Mammary epithelial cell (primary cell): ENCODE measurements at places on chromosomes 13 and 19.

GRCh38 chr19:17125728-17126677 is 50.4 kb downstream of the MYO9B start:
- no peak for DNase-seq

DNA sequence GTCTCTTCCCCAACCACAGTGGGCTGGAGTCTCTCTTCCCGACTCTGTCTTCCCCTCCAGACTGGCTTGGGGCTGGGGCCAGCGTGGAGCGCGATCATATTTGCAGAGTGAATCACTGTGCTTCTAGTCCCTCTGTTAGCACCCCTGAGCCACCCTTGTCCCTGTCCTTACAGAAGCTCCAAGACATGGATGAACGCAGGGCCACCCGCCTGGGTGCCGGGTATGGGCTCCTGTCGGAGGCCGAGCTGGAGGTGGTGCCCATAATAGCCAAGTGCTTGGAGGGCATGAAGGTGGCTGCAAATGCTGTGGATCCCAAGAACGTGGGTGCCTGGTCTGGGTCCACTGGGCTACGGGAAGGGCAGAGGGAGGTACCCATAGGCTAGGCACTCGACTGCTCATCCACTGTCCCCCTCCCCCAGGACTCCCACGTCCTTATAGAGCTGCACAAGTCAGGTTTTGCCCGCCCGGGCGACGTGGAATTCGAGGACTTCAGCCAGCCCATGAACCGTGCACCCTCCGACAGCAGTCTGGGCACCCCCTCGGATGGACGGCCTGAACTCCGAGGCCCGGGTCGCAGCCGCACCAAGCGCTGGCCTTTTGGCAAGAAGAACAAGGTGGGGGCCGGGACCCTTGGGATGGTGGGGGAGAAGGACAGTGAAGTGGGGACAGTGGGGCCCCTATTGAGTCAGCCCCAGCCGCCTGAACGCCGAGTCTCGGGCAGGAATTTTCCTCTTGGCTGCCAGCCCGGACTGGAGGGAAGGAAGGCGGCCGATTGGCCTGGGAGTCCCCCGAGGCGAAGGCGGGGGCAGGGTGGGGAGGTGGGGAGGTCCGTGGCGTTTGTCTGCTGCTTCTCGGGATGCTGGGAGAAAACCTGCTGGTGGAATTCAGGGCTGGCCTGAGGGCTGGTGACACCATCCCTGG is 5.2 kb downstream of the TRIP10 start:
- DNase-seq, result peak; percentile 84

DNA sequence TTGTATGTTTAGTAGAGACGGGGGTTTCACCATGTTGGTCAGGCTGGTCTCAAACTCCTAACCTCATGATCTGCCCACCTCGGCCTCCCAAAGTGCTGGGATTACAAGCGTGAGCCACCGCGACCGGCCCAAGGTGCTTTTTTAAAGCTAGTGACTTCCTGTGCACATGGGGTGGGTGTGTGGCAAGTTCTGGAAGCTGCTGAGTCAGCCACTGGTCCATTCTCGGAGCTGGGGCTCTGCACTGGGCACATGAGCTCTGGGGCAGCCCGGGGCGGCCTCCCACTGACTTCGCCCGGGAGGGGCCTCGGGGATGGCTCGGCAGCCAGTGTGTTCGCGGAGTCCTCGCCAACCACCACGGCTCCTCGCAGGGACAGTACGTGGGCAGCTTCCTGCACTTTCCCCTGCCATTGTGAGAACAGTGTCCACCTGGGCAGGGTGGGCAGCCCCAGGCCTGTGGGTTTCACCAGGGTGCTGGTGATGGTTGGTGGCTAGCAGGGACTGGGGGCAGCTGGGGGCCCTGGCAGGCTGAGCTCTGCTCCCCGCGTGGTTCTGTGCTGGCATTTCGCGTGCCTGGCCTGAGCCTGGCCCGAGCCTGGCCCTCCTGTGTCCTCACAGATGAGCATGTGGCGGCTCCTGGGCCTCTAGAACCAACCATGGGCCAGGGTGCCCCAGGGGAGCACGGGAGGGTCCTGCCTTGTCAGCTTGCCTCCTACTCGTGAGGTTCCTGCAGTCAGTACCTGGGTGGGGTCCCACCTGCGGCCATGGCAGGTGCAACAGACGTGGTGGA is 12.2 kb downstream of the CBARP start:
- no peak for DNase-seq

DNA sequence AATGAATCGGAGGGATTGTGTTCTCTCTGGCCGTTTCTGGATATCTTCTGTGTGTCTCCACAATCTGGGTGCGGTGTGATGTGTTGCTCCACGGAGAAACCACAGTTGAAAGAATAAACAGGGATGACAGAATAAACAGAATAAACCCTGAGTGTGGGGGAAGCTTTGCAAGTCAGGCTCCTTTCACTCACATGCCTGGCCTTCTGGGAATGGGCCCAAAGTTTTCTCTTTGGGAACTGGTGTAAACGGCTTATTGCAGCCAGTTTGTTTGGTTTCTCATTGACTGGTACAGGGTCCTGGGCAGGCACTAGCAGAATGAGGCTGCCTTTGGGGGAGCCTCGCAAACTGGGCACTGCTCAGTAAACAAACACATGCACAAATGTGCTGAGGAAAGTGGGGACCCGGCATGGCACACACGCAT is 324.7 kb downstream of the DLEU7 start:
- DNase-seq, result no peak

DNA sequence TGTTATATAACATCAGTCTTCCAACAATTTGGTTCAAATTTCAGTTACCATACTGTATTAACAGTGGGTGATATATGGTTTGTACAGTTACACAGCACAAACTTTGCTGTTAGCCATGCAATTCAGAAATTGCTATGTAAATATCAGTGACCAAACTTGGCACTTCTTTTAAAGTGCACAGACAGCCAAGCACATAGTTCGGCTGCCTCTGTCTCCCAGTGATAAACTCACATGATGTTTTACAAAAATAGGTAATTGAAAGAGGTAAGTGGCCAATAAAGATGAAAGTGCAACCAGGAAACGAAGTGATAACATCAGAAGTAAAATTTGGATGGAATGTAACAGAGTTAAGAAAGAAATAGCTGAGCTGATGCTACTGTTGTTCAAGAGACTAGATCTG is 143.9 kb downstream of the PCDH9 start:
- no peak for DNase-seq

DNA sequence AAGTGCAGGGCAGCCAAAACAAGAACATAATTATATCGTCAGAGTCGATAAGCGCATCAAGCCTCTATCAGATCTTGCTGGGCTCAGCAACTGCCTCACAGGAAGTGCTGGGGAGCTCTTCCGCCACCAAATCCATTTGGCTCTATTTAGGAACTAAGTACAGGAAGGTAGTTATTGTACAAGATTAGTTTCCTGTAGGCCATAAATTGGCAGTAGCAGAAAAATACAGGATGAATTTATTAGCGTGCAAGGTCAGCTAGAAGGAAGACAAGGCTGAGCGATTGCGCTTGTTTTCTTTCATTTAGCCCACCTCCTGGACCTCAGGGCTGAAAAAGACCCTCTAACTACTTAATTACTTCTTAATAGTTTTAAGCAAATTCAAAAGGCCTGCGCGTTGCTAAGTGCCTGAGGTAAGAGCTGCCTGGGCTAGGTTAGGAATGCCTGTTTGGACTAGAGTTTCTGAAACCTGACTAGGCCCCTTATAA is 118.5 kb downstream of the IRS2 start:
- DNase-seq, result no peak

DNA sequence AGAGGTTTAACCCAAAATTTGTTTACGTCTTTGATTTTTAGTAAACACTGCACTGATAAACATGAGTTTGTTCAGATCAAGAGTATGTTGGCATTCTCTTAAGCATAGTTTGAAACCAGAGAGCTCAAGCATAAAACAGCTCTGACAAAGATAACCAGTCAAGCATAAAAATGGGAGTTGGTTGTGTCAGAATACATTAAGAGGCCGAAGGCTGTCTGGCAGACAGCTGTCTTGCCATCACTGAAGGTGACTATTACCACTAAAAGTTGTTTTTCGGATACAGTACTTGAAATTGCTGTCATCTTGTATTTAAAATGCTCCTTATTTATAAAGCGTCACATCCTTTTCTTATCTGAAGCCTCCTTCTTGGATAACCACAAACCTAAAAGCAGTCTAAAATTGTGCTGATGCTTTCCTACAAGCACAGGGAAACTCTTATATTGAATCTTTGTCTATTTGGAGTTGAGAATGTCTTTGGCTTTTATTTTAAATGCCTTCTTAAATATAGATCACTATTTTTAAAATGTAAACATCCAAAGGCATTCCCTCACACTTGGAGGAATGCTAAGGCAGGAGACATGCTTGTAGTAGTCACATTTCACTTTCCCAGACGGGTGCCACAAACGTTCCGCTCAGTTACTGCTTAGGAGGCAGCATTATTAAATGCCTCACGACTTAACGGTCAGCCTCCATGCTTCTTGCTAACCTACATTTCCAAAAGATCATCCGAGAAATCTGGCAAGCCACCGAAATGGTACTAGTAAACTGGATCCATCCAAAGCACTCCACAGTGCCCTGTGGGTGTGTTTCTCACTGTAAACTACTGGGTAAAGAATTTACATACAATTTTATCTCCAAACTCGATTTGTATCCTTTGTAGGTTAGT is 1.5 kb downstream of the SMAD9 start:
- DNase-seq, result no peak

- DNase-seq, result peak; percentile 67
These were observed 11.1 kb upstream of the DHRS12 start for GRCh38 chr13:51814825-51815650.

- DNase-seq, result no peak
These were observed 74.7 kb upstream of the TSHZ3 start for GRCh38 chr19:31423896-31424295.

DNA sequence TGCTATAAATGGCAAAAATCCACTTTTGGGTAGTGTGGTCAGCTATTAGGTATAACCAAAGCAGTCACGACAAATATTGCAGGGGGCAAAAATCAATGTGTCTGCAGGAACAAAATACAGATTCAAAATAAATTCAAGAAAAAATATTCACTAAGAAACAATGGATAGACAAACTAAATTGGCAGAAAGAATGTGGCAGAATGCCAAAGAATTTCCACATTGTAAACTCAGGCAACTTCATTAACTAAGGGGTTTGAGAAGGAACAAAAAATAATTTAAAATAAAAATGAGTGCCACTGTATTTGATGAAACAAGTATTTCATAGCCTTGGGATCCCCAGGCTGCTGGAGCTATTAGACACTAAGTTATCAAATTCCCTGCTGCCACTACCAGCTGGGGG is 193.1 kb downstream of the VWA8 start:
- DNase-seq, result no peak

- no peak for DNase-seq
These were observed 1954.1 kb downstream of the PCDH9 start for GRCh38 chr13:65275838-65276630.

DNA sequence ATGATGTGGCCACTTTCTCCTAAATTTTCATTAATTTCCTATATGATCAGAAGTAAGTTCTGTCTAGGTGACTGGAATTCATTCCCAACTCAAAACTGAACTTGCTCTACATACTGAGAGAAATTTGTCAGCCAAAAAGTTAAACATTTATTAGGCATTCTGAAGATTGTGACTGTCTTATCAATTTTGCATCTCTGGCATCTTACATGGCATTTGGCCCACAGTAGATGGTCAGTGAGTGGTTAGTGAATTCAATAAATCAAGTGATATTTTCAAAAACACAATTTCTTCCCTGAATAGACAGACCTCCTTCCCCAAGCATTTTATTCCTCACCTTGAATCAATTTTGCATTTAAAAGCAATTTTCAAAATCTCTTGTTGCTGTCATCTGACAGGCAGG is 363.2 kb upstream of the NBEA start:
- no peak for DNase-seq

- peak; percentile 9 for DNase-seq
These were observed 599 bp upstream of the ARHGEF7 start for GRCh38 chr13:111114362-111115060.

GRCh38 chr19:51207747-51208146 is 17.1 kb upstream of the CD33 start:
- DNase-seq, result no peak

GRCh38 chr19:44620667-44621066 is 7.3 kb downstream of the IGSF23 start:
- no peak for DNase-seq

DNA sequence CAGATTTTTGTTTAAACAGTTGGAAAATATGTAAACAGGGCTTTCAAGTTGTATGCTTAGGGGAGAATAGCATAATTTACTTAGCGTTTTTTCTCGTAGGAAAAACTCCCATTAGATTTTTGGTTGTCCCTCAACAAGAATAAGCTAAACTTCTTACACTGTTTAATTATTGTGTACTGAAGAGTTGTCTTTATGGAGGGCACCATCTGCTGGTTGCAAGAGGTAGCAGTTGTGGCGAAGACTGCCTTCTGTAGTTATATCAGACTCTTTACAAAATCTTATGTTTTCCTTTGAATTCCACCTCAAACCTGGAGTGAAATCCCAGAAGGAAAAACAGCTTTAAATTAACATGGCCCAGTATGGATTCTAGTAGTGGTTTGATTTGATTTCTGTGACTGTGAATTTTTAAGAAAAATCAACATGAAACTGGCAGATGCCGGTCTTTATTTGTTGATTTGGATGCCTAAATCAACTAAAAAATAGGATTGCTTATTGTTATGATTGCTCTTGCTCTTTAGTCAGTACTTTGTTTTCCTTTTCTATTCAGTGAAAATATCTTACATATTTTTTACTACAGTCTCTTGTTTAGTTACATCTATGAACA is 53.4 kb downstream of the PDS5B start:
- DNase-seq, result peak; percentile 26

- no peak for DNase-seq
These were observed 9.8 kb downstream of the SLC8A2 start for GRCh38 chr19:47461876-47462275.

DNA sequence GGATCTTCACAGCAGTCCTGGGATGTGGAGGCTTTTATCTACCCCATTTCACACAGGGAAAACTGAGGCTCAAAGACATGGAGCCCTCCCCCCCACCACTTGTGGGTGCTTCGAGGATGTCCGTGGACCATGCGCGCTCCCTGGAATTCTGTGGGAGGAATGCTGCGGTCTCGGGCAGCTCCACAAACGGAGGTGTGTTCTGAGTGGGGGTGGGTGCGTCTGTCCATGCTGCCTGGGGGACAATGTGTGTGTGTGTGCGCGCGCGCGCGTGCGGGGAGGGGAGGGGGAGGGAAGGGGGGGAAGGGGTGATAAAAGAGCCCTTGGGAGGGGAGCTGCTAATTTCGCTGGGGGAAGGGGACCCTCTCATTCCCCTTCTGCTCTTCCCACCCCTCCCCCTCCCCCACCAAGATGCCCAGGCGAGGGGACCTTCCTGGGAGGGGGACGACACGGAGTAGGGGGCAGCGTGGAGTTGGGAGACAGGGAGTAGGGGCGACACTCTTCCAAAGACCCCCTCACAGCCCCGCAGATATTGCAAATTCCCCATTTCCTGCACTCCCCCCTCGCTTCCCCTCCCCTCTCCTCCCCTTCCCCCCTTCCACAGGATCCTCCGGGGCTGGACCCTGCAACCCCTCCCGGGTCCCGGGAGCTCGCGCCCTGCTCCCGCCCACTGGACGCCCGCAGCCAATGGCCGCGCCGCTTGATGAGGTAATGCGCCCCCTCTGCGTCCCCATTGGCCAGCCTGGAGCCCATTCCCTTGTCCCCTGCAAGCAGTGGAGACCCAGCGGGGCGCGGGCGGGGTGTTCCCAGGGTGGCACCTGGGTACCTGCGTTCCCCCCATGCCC is 18.9 kb upstream of the ZNRF4 start:
- DNase-seq, result no peak
